ENCODE measurements at places on chromosomes 6 and 20.
A peak's percentile ranks its signal among the peaks of the same experiment; 100 is the strongest.

GRCh38 chr20:19659448-19659847 lies 98.6 kb upstream of the RIN2 start:
- DNase-seq: no peak

- no peak for DNase-seq
These were observed 156.2 kb upstream of the JARID2 start for GRCh38 chr6:15089569-15090144.

DNA sequence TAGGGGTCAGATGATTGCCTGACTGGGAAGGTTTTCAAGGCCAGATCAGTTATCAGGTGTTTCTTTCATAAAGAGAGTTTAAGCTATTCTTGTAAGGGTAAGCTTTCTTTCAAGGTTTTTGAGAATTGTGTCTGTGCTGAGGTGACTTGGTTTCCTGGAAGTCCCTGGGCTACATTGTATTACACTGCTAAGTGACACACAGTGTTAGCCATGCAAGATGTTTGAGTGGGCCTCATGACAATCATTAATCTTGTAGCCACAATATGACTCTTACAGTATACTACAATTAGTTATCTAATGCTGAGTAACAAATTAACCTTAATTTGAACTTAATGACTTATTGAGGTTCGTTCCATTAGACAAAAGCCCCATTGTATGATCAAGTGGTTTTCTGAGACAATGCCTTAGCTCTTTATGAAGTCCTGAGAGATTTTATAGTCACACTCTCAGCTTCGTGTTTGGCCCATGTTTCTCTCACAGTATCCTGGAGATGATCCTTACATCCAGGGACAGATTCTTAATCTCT lies 186.7 kb downstream of the RPS12 start:
- DNase-seq: no peak

GRCh38 chr6:5084781-5085647 lies at the start of gene PPP1R3G:
Gene PPP1R3G, plus strand, starts transcription at chr6:5085341. Its CDS starts 145 bp downstream, at chr6:5085486.
- DNase-seq: no peak

- DNase-seq: no peak
These were observed 586.3 kb downstream of the HTR1B start for GRCh38 chr6:76876922-76877553.

- no peak for DNase-seq
These were observed 138.5 kb downstream of the ZDHHC14 start for GRCh38 chr6:157519255-157520116.

GRCh38 chr20:46253391-46253790 lies 54.9 kb downstream of the CDH22 start:
- DNase-seq: peak; percentile 43

DNA sequence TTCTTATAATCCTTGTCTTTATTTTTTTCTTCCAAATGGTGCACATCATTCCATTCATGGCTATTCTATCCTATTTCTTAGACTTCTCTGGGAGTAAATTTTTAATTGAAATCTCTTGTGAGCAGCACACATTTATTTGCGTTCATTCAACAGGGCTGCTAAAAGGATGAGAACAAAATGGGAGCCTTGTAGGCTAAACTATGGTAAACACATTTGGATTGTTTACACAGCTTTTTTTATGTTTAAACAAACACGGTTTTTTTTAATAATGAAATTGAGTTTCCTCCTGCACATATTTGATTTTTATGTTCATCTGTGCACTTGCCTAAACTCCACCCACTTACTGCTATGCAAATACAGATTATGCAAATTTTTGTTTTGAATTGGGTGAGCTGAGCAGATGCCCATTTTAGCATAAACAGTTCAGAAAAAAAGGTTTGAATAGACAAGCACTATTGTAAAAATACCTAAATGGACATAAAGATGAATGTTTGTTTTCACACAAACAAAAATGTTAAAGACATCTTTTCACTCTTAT lies 92.0 kb downstream of the OLIG3 start:
- no peak for DNase-seq

DNA sequence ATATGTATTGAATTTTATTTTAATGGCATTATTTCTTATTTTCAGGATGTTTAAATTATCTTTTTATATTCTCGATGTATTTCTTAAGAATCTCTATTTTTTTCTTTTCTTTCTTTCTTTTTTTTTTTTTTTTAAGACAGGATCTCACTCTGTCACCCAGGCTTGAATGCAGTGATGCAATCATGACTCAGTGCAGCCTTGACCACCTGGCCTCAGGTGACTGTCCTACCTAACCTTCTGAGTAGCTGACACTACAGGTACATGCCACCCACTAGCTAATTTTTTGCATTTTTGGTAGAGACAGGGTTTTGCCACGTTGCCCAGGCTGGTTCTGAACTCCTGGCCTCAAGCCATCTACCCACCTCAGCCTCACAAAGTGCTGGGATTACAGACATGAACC lies 143.8 kb upstream of the LAMA2 start:
- no peak for DNase-seq

GRCh38 chr6:30613251-30614043 lies 3.6 kb downstream of the PPP1R10 start:
- peak; percentile 41 for DNase-seq

GRCh38 chr6:149951096-149951495 lies 9.3 kb downstream of the ULBP2 start:
- DNase-seq: no peak

- DNase-seq: no peak
These were observed 877.3 kb upstream of the MAP3K7 start for GRCh38 chr6:91464201-91464600.

- no peak for DNase-seq
These were observed 132.2 kb upstream of the TNFAIP3 start for GRCh38 chr6:137734875-137735182.

DNA sequence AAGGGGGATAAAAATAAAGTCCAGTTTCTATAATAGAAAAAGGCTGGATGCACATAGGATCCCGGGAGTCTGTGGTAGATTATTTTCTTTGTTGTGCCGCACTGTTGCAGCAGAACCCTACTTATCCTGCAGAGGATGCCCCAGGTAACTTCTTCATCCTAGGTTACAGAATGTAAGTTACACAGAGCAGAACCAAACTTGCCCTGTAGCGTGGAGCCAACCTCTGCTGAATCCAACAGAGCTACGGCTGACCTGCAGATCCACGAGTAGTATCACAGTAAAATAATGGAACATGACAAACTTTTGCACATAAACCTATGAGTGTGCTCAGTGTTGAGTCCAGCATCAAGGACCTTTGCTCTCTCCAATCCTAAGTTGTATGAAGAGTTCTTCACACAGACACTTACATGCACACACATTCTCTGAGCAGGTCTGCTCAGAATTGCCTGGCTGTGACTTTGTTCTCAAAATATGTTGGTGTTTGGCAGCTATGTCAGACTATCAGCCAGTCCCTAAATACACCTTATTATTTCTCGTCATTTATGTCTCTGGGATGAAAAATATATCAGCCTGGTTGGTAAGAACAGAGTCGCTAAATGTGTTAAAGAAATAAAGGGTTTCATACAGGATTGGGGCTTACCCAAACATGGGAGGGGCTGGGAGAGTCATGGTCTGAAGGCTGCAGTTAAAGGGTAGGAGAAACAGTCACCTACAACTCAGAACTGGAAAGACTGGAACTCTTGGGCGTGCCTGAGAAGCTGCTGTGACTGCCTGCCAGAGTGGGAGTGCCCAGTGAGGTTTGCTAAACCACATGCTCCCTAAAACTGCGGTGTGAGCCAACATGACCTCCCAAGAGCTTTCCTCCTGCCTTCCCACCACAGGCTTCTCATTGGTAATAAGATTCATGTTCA lies 165.1 kb upstream of the SLC24A3 start:
- DNase-seq: no peak

DNA sequence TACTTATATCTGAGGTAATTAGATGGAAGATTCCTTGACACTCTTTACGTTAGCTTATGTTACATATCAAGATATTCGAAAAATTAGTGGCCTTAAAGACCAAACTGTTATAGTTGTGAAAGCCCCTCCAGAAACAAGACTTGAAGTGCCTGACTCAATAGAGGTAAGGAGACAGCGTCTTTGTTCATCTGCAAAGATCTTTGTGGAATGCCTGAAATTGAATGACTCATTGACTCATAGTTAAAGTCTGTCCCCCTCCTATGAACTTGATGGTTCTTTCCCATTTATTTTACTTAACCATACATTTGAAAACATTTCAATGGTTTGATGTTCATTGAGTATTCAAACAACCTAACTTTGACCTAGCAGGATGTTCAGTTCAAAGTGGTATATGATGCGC lies 47.6 kb upstream of the CDKAL1 start:
- no peak for DNase-seq

GRCh38 chr6:1558388-1558787 lies 51.3 kb upstream of the FOXC1 start:
- DNase-seq: no peak

DNA sequence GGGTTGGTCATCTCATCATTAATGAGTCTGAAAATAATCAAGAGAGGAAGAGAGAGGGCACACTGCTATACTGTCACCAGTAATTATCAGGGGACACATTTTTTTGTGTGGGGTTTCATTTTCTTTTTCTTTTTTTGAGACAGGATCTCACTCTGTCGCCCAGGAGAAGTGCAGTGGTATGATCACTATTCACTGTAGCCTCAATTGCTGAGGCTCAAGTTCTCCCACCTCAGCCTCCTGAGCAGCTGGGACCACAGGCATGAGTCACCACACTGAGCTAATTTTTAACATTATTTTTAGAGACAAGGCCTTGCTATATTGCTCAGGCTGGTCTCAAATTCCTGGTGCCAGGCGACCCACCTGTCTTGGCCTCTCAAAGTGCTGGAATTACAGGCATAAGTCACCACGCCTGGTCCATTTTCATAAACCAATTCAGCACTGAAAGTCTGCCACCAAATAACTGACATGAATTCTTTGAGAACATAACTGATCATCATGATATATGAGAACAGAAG lies 43.3 kb downstream of the EPHA7 start:
- DNase-seq: no peak

Data from SW 1271 (cell line).